Stimulated activated CD4-positive, alpha-beta T cell treated with anti-CD3 and anti-CD28 coated beads, Interleukin-4, amount 100 ng/mL, for 4 hours (primary cell): ENCODE measurements at places on chromosomes 16 and 17.

- no peak for DNase-seq
Measured at GRCh38 chr16:8885674-8886592, 3.8 kb downstream of the LITAFD start.

- DNase-seq, result no peak
Measured at GRCh38 chr16:81539759-81540472, 95.3 kb downstream of the CMIP start.

DNA sequence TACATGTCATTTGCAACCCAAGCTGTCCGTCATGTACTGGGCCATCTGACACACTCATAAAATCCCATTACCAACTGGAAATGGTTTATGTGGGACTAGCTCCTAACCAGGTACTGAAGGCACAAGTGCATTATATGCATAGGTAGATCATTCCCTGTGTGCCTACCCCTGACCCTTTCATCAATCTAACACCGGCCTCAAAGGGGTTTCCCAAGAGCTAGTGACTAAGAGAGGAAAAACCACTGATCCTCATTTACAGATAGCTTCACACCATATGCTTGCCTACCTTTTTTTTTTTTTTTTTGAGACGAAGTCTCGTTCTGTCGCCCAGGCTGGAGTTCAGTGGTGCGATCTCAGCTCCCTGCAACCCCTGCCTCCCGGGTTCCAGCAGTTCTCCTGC lies 449.8 kb downstream of the SLC39A11 start:
- DNase-seq, result no peak

DNA sequence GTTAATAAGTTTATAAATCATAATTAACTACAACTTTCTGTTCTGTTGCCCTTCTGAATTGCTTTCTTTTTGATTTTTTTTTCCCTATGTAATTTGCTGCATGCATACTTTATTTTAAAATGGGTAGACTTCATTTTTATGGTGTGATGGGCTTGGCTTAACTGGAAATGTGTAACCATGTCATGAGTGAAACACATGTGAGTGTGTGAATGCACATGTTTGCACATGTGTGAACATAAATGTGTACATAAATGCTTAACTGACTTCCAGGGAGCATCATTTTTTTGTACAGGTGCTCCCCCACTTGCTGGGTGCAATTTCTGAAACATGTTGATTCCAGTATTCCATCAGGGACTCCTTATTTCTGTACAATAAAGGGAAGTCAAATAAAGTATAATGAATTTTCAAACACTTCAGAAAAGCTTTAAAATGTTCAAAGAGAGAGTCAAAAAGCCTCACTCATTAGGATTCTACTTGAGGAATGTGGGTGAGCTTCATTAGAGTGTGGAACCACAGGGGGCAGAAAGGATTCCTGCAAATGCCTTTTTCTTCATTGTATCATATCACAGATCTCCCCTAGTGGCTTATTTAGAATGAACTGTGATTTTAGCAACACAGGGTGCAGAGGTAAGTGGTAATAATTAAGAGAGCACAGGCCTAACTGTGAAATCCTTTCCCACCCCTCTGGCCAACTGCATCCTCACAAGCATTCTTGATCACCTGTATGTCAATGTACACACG lies 31.7 kb upstream of the CDH11 start:
- no peak for DNase-seq

GRCh38 chr17:8375738-8376259 lies 705 bp downstream of the KRABD2 start:
- no peak for DNase-seq

DNA sequence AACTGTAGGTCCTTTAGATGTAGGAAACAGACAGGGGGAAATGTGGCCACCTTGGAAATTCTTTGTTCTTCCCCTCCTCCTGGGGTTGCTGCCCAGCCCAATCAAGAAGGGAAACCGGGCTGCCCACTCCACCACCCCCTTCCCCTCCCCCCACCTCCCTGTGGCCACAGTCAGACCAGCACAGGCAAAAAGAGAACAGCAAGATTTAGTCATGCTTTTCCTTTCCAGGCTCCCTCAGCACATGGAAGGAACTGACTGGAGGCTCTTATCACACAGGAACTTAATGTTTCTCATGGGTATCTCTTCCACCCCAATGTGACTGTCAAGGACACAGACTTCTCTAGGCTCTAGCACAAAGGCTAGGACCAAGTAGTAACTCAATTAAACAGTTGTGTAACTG lies 3.0 kb upstream of the CCL1 start:
- no peak for DNase-seq

DNA sequence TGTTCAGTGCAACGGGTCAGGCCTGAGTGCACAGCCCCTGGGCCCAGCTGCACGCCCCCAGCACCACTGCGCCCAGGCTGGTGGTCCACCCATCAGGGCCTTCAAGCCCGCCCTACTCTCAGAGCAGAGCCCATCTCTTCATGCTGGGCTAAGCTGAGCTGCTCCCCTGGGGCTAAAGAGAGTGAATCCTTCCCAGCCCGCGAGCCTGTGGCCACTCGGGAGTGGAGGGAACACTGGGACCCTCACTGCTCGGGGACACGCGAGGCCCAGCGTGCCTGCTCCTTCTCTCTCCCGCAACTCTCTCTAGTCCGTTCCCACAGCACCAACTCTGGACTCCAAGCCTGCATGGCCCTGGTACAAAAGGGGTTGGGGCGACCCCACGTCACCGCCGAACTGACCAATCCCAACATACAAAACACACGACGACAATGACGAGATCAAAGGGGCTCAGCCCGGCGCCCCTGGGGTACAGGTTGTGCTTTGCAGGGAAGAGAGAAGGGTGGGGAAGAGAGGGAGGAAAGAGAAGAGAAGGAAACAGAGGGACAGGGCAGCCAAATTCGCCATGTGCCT lies 4.1 kb upstream of the SIRT7 start:
- DNase-seq, result no peak

GRCh38 chr16:1071561-1072225 lies 854 bp upstream of the SSTR5 start:
- no peak for DNase-seq

DNA sequence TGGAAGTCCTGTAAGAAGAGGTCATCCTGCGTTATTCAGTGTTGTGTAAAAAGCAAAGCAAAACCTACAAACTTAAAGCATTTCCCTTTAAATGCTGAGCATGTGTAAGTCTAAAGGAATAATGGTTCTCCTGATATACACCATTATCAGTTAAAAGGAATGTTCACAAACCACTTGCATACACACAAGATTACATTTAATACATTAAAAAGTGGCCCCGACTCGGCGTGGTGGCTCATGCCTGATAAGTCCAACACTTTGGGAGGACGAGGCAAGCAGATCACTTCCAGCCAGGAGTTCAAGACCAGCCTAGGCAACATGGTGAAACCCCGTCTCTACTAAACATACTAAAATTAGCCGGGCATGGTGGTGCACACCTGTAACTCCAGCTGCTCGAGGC lies 30.5 kb downstream of the CPPED1 start:
- DNase-seq, result no peak

GRCh38 chr17:18975597-18975996 lies 23.6 kb downstream of the SLC5A10 start:
- DNase-seq, result no peak

DNA sequence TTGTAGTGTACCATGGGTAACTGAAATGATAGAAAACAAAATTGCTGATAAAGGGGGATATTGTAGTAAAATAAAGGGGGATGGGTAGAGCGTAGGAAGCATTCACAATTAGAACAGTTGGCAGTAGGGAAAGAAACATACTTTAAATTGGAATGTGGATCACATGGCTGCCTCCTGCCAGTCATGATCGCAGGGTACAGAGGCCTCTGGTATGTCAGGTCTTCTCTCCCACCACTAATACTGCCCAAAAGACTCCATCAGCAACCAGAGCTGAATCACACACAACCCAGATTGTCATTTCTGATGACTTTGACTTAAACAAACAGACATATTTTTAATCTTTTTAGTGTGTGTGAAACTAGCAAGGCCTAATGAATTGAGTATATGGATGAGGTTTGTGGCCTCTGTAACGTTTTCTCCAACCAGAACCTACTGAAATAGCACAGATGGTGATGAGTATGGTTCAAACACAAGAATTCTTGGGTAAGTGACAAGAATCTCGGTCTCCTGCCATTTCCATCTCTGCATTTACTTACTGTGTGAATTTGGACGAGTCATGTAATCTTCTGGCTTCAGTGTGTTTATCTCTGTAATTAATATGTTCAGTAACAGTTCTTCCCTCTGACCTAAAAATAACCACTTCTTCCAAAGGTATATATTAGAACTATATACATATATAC lies 112.6 kb downstream of the USP22 start:
- DNase-seq, result no peak

DNA sequence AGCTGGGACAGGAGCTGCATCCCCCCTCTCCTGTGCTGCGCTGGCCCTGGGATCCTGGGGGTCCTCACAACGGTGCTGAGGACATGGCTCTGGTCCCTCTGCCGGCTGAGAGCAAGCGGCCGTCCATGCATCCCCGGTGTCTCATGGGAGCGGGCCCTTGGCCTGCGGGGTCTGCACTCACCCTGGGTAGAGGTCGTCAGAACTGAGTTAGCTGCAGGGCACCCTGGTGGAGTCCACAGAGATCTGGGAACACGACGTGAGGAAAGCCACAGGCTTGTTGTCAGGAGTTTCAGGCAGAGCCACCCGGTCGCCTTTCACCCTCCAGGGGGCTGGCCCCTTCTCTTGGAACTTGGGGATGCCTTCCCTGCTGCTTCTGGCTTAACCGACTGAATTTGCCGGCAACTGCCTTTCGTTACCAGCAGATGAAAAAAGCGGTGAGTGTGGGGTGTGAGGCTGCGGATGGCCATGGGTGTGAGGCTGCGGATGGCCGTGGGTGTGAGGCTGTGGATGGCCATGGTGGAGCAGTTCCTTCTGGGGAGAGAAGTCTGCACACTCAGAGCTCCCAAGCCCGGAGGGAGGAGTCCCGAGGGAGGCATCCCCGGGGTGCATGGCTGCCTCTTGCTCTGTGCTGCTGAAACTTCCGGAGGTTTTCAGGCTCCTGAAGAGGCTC lies 81.7 kb downstream of the LMF1 start:
- DNase-seq, result no peak

- DNase-seq, result no peak
Measured at GRCh38 chr17:40173091-40173777, 4.0 kb upstream of the RAPGEFL1 start.

GRCh38 chr16:1196494-1196893 lies 28.6 kb downstream of the TPSG1 start:
- no peak for DNase-seq

GRCh38 chr16:15742716-15743115 lies 92.7 kb downstream of the NDE1 start:
- DNase-seq, result no peak
